H1 (cell line): ENCODE measurements at places on chromosomes 5 and 9. TPM values are rescaled to one million over a fixed set of nuclear protein-coding genes. Genes with fewer than 3 reads are reported as not detected.

DNA sequence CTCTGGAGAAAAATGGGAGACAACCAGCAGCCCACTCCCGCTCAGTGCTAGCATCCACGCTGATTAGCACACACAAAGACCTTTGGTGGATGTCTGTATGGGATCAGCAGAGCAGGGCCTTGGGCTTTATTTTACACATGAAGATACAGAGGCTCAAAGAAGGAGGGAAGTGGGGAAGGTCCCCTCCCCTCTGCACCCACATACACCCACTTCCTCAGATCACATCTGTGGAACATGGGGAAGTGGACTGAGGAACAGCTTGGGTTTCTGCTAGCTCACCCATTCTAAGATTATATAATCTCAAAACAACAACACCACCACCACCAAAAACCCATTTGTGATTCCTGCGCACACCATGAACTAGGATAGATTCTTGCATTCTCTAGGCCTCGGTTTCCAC, 14.0 kb downstream of the GGTA1 start:
- DNase-seq: no peak

DNA sequence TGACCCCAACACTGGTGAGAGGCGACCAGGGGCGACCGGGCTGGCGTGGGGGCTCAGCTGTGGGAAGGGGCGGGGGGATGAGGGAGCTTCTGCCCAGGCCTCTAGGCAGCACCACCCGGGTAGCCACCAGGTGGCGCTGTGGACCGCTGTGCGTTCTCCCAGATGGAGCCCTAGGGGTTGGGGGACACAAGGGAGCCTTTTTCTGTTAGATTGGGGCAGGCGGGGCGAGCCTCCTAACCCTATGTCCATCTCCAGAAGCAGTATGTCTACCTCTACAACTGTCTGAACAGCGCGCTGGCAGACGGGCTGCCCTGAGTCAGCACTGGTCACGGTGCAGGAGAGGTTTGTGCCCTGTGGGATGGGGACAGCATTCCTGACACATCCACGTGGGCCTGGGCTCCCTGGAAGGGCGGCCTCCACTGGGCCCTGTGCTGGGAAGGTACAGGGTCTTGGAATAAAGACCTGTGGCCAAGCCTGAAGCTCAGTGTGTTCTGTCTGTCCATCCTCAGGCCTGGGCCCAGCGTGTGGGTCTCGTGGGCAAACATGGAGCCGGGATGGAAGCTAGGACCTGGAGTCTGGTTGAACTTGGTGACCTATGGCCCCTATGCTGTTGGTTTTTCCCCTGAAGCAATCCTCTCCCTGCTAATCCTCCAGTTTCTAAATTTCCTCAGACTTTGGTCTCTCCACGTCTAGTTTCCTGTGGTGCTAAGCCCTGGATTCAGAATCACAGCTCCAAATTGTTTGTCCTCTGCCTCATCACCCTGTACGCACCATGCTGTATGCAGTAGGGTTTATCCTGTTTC, 23.1 kb upstream of the SPTLC1 start:
- no peak for DNase-seq

- DNase-seq: no peak
Observed at GRCh38 chr9:99026956-99027298, 78.0 kb upstream of the TGFBR1 start.

DNA sequence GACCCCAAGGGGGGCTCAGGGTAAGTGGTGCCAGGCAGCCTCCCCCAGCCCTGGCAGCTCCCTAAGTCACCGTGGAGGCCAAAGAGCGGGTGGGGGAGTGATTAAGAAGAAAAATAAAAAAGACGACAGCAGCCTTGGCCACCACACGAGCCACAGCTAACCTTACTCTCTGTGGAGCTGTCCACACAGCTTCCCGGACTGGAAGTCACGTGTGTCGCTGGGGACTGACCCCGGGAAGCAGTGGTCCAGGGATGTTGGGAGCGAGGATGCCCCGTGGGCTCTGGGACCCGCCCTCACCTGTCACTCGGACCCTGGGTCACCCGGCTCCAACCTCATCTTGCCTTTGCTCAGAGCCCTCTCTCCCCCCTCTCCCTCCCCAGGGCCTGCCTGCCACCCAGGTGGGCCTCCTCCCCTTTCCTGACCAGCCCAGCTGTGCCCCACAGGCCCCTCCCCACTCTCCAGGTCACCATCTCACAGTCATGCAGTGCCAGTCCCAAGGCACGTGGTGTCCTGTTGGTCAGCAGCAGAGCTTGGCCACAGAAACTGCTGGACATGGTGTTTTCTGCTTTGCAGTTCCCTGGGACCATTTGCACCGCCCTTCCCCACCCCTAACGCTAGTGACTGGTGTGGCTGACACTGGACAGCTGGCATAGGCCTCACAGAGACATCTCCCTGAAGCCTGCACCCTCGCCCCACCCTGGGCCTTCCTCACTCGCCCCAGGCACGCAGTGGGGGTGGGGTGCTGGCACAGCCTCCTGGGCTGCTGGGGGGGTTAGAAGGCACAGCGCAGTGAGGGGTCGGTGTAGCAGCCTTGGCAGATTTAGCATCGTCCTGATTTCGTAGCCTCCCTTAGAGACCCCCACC, 9.8 kb upstream of the EXOC3 start:
- DNase-seq: no peak

DNA sequence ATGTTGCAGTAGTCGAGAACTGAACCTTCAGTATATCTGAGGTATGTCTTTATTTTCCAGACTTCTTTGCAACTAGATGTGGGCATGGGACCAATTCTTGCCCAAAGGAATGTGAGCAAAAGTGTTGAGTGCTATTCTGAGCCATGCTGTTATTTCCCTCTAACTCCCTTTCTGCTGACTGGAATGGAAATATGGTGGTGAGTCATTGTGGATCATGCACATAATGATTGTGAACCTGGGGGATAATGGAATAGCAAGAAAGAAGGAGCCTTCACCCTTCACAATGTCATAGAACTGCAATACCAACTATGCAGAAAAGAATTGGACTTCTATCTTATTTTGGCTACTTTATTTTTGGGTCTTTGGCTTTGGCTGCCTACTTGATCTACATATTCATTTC, 10.3 kb upstream of the DOCK2 start:
- no peak for DNase-seq

- DNase-seq: no peak
Observed at GRCh38 chr9:101601904-101602765, 7.4 kb upstream of the PPP3R2 start.

DNA sequence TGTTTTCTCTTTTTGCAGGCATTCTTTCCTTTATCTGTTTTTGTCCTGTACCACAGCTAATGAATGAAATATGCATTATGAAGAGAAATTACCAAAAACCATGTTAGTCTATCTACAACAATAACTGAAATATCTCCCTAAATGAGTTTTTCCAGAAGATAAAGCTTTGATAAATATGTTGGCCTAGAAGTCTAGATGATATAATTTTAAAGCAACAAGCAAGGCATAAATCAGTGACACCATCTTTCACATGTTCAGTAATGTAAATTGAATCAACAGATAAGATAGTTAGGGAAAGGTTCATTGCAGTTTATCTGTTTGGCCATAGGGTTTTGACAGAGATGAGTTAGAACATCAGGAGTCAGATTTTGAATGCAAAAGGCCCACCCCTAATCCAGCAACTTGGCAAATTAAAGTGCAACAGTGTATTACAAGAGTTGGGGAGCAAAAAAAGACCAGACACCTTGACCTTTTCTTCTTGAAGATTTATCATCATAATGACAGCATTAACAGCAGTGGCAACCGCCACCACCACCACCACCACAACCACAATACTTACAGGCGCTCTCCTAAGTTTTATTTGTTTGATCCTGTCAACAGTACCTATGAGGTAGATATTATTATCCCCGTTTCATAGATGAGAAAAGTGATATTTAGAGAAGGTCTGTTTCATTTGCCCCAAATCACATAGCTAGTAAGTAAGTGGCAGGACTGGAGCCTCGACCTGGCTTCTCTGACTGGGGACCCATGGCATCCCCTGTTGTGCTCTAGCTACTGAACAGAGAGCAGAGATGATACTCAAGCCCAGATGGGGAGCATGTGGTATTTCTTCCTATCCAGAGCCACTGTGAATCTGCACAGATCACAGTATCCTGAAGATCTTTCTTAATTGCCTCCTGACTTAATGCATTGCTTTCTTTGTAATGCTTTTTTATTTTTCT, 122.8 kb upstream of the DHFR start:
- no peak for DNase-seq

DNA sequence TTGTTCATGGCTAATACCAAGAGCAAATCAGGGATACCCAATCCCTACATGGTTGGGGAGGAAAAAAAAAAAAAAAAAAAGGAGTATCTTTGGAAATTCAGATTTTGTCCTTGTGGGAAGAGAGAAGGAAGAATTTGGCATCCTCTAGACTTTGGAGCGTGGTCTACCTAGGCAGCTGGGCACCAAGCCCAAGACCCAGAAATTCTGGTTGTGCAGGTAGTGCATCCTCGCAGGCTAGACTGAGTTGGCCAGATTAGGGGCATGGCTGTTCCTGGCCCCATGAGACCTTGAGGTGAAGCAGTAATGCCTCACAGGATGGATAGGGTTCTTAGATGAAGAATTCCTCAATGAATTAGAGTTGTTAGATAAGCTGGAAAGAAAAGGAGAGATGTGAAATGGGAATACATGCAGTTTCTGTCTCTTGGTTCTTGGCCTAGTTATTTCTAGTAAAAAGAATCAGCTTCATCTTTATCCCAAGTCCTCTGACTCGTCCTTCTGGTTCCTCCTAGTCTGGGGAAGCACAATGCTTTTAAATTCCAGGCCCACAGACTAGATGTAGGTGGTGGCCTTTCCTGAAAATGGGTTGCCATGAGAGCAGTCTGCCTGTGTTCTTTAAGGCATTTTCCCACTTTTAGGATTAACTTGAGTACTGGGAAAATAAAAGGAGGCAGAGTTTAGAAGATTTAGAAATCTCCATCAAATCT, 140.5 kb upstream of the RUSC2 start:
- DNase-seq: no peak

GRCh38 chr5:131786900-131787692, 9.7 kb downstream of the FNIP1 start:
- DNase-seq: no peak

- DNase-seq: no peak
Observed at GRCh38 chr9:4939118-4939561, 45.9 kb upstream of the JAK2 start.

DNA sequence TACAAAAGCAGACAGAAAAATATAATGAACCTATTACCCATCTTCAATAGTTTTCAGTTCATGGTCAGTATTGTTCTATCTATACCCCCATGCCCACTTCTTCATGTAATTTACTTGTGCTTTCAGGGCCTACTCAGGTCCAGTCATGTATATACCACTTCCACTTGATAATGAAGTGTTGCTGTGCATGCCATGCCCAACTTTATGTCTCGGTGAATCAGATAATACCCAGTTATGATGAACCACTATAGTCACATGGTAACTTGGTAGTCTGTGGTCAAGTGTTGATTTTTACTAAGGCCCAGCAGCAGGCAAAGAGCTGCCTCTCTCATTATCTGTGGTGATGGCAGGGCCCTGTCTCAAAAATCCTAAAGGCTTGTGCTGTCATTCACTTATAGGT, 70.7 kb upstream of the IL33 start:
- DNase-seq: no peak

ADAMTS13 gene
- total RNA-seq: 5.1 and 5.8 TPM in 2 replicates

PCYOX1L gene
- total RNA-seq: 6.8 and 7.9 TPM in 2 replicates

DMGDH gene
- 1.1 TPM in 1 of 2 replicates, not detected in the other for total RNA-seq

LMNB1 gene
- 225 and 229 TPM in 2 replicates for total RNA-seq
